ENCODE measurements at places on chromosomes 4 and X. TPM values are rescaled to one million over a fixed set of nuclear protein-coding genes. Genes with fewer than 3 reads are reported as not detected.

Gene RAB9A
- total RNA-seq = 23.0 TPM

Gene SPANXB1
- not detected for total RNA-seq

Gene ARX
- 0.84 TPM for total RNA-seq

Gene PDLIM3
- total RNA-seq = 34.9 TPM

Gene CORIN
- total RNA-seq = 0.50 TPM

Gene UCHL1
- total RNA-seq = 3.4 TPM

Gene FAM114A1
- total RNA-seq = 76.3 TPM

Gene MAGEC3
- total RNA-seq = not detected

Gene POU3F4
- not detected for total RNA-seq

Gene MAGEB17
- total RNA-seq = not detected

DNA sequence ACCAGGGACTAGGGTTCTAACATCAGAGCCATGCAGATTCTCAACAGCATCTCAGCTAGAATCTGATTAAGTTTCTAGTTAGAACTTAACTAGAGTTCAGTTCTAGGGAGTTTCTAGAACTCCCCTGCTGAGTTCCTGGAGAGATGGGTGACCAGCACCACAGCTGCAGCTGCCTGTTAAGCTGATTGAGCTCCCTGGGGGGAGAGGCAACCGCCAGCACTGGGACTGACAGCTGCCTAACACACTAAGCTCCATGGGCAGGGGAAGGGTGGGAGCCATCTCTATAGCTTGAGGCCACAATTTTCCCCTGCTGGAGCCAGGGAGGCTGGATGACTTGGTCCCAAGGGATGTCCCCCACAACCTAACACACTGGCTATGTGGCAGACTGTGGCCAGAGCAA, 84.2 kb downstream of the CHIC1 start:
- no peak for DNase-seq

- DNase-seq = no peak
These were observed 109.4 kb downstream of the DLG3 start for GRCh38 chrX:70554081-70554480.

- DNase-seq = no peak
These were observed 54.3 kb downstream of the NRK start for GRCh38 chrX:105876658-105877057.

- no peak for DNase-seq
These were observed 181.9 kb downstream of the SPRY1 start for GRCh38 chr4:123578276-123579029.

DNA sequence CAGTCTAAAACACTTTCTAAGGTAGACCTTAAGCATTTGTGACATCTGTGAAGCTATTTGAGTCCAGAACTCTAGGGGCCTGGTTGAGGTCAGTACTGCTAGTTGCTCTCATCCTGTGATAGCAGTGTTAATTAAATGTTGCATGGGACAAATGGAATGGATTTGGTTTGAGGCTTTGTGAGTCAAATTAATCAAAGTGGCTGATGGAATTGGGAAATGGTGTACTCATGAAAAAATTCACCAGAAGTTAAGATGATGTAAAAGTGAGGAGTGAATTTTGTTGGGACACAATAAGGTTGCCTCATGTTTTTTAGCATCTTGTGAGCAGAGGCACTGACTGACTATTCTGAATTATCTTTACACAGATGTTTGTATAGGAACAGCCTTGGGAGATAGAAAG, 99.2 kb upstream of the ARSJ start:
- no peak for DNase-seq

DNA sequence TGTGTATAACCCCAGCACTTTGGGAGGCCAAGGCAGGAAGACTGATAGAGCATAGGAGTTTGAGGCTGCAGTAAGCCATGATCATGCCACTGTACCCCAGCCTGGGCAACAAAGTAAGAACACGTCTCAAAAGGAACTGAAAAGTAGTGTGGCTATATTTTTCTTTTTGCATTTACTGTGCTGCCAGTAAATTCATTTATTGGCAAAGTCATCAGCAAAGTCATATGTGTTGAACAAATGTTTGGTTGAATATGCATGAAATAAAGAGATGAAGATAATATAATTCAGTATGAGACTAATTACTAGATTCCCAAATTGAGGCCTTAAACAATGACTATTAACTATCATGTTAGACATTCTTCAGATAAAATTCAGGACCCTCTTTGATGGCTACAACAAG, 829.1 kb downstream of the PCDH7 start:
- DNase-seq = no peak

DNA sequence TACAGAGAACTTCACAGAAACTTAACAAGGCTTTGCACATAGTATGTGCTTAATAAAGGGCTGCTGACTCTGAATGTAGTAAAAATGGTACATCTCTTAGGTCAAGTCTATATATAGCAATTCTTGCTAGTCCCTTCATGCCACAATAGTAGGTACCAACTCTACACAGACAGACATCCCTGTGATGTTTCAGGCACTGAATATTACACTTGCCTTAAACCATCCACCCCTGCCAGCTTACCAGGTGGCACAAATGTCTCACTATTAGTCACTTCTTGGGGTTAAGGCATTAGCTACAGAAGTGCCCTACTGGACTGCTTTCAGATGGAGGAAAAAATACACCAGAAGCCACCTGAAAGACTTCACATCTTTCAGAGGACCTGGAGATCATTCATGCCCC, 86.3 kb upstream of the CITED1 start:
- DNase-seq = no peak

GRCh38 chrX:104137496-104137895, 19.3 kb downstream of the SLC25A53 start:
- DNase-seq = no peak

GRCh38 chr4:24382381-24382780, 202.0 kb downstream of the DHX15 start:
- DNase-seq = no peak

GRCh38 chr4:185120631-185120946, 22.5 kb upstream of the SLC25A4 start:
- DNase-seq = no peak

GRCh38 chr4:143082701-143083100, 102.0 kb upstream of the USP38 start:
- no peak for DNase-seq

DNA sequence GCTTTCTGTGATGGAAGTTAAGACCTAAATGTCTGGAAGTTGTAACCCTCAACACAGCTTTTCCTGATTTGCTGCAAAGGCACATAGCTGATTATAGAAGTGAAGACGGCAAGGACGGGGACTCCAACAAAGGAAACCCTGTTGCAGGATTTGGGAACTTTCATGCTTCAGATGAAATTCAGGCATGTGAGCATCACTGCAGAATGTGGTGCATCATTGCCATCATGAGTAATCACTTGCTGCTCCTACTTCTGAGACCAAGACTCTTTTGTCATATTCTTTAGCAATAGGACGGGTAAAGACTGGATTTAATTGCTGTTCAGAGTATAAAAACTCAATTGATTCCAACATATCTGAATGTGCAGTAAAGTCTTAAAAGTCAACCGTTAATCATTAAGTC, 35.8 kb downstream of the YIPF6 start:
- no peak for DNase-seq

GRCh38 chrX:21955403-21956189, 15.1 kb downstream of the SMS start:
- DNase-seq = no peak

GRCh38 chrX:42094218-42094617, 170.9 kb upstream of the CASK start:
- DNase-seq = no peak

DNA sequence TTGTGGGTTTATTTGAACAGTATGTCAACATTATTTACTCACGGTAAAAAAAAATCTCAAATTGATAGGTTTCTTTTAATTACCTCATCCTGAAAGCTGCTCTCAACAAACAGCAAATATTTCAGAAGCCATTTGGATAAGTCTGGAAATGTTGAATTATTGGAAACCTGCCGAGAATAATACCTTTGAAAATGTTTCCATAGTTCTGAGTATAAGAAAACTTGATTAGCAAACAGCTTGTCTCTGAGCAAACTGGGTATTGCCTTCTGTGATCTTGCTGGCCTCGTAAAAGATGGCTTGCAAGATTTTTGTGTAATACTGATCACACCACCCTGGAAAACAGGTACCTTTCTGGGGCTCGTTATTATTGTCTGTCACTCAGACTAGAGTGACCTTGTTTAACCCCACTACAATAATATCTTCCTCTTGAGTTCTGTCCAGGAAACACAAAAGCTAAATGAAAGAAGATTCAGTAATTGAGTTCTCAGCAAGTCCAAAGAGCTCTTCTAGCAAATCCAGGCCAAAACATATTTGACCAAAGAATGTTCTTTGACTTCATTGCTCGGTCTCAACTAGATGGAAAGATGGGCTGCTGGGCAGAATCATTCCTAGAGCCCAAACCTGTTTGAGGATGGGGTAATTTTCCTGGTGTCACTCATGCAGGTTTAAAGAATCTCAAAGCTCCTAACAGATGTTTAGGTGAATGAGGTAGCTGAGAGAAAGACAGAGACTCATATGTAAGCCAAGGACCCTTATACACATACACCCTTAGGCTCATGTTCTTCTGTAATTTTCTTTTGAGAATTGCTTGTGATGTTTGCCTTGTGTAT, 255.6 kb upstream of the JADE1 start:
- DNase-seq = no peak

GRCh38 chrX:20063716-20064351, 52.9 kb downstream of the MAP7D2 start:
- DNase-seq = no peak

DNA sequence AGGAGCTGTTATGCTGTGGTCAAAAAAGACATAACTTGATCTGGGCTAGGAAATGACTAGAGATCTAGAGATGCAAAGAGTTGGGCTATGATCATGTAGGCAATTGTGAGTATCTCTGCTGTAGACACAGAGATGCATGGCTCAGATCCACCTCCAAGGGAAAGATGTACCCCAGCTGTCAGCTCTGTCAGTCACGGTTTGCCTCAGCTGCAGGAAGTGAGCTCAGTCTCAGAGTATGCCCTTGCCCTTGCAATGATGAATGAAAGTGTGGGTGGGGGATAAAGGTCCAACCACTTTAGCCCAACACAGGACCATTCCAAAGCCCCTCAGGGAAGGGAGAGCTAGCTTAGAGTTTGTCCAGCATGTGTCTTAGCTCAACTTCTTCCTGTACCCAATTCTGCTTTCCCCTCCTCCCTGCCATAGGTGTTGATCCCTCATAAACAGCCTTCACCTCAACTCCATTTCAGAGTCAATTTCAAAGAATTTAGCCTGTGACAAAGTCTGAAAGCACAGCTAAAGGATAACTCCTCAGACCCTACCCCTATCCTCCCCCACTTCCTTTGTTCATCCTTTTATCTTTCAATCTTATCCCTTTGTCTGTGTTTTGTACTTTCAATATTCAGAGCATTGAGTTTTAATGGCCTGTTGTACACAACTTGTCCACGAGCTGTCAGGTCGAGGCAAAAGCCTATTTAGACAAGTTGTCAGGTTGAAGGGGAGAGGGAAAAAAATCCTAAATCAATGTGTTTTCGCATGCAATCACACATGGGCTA, 90.6 kb downstream of the MID1IP1 start:
- no peak for DNase-seq

DNA sequence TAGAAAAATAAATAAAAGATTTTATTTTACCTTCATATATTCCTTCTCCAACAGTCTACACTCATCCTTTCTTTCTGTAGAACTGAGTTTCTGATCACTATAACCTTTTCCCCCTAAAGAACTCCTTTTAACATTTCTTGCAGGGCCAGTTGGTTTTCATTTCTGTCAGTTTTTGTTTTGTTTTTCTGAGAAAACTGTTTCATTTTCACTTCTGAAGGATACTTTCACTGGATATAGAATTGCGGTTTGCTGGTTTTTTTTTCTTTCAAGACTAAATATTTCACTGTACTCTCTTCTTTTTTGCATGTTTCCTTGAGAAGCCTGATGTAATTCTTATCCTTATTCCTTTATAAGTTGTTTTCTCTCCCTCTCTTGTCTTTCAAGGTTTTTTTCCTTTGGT, 90.4 kb upstream of the EOLA2 start:
- DNase-seq = no peak

GRCh38 chrX:136910565-136911035, 30.1 kb upstream of the RBMX start:
- DNase-seq = no peak

- peak; percentile 14 for DNase-seq
These were observed 65.6 kb downstream of the NBDY start for GRCh38 chrX:56794404-56795230.

DNA sequence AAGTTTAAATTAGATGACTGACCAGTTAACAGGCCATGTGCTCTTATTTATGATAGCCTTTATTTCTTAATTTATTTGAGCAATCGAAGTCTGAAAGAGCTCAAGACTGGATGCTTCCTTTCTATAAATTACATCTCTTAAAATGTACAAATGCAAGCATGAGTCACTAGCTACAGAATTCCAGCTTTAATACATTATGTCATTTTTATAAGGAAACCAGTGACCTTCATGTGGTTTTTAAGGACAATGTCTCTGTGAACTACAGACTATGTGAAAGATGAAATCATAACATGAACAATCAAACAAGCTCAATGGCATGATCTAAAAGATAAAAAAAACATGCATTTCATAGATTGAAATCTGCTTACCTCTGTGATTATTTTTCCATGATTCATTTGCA, 15.4 kb downstream of the HTR2C start:
- DNase-seq = no peak

DNA sequence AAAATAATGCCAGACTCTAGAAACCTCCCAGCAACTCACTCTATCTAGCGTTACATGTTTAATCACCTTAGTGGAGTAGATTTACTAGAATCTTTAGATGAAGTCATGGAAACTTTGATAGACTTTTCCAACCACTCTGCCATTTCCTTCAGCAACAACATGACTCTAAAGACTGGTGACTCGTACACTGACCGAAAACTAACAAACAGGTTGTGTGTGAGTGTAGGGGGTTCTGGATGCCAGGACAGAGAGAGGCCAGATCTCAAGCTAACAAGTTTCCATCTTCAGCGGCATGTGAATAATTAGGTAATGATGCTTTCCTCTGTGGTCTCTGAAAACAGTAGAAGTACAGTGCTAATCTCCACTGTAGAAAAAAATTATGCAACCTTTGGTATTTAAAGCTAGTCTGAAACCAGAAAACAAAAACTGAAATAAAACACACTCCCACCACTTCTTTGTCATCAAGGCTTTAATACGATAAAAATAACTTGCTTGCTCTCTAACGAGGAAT, 286.4 kb downstream of the PRDM5 start:
- no peak for DNase-seq
